Camera-type eye (tissue), 1 donor: ENCODE measurements at places on chromosomes 12 and 14. TPM values are rescaled to one million over a fixed set of nuclear protein-coding genes. Genes with fewer than 3 reads are reported as not detected.

The TMEM179 gene
- total RNA-seq = 24.7 TPM

The CBLN3 gene
- total RNA-seq = 2.0 TPM

The IQSEC3 gene
- total RNA-seq = 13.0 TPM

The SSPN gene
- total RNA-seq = 41.0 TPM

The GEMIN2 gene
- 35.5 TPM for total RNA-seq

The PIP4K2C gene
- 24.8 TPM for total RNA-seq
